ENCODE measurements at places on chromosomes 3 and 15. TPM values are rescaled to one million over a fixed set of nuclear protein-coding genes. Genes with fewer than 3 reads are reported as not detected.

DNA sequence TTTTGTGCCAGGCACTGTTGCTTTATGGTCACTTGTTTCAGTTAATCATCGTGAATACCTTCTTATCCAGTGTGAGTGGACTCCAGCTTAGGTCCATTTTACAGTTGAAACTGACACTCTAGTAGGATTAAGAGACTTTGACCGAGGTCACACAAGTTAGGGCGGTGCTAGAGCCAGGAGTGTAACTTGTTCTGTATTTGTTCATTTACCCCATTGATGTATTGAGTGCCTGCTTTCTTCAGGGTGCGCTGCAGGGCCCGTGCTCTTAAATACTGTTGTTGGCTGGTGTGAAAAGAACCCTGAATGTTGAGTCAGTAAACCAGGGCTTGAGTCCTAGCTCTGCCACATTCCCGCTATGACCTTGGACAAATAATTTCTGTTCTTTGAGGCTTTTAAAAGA, 15.4 kb downstream of the PDHB start:
- no peak for DNase-seq

ZNF770 gene
- total RNA-seq, result 39.3 TPM

SLC24A5 gene
- not detected for total RNA-seq

DNA sequence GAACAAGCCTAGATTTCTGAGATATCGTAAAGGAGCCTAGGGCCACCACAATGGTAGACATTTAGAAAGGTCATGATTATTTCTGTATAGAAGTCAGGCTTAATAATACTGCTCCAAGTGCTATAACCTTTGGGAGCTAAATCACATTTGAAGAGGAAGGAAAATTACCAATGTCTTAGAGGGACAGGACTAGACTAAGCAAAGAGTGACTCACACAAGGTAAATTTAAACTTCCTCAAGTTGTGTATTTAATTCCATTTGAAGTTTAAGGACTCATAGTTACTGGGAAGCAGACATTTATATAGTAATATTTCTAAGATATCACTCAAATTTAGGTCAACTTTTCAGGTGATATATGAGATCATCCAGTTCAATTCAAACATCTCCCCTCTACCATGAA, 227.6 kb upstream of the MME start:
- no peak for DNase-seq

TUBGCP4 gene
- total RNA-seq, result 29.9 TPM

GRCh38 chr3:45954306-45954705, 11.0 kb downstream of the CXCR6 start:
- DNase-seq, result no peak

DNA sequence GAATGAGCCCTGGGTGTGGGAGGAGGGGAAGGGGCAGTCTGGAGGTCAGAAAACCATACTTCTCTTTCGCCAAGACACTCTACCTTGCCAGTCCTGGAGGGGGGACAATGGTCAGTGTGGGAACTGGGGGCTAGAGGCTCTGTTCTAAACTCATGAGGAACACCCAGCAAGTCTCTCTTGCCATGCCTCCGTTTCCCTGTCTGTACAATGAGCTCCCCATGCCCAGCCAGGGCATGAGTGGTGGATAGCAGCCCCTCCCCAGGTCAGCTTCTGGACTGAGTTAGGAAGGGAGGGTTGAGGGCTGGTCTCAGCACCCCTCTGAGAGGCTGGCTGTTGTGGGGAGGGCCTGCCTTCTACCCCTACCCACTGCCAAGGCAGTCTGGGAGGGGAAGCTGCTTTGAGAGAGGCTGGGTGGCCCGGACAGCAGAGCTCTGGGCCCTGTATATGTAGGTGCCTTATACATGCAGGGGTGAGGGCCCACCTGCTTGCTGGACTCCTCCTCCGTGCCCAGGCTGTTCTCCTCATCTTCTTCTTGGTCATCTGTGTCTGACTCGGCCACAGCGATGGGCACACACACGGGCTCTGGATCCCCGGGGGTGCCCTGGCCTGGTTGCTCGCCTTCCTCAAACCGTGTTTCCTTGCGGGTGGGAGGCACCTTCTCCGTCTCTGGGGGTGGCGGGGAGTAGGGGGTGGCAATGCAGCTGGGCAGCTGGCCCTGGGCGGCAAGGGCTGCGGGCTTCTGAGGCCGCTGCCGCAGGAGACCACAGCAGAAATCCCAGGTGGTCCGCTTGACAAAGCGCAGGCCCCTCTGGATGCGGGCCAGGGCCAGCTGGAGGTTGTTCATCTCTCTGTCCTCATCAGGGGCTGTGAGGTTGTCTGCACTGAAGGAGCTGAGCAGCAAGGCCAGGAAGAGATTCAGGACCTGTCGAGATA, 68.8 kb downstream of the SCN5A start:
- DNase-seq, result no peak

- no peak for DNase-seq
Observed at GRCh38 chr3:10515884-10516495, 10.6 kb upstream of the ATP2B2 start.

DNA sequence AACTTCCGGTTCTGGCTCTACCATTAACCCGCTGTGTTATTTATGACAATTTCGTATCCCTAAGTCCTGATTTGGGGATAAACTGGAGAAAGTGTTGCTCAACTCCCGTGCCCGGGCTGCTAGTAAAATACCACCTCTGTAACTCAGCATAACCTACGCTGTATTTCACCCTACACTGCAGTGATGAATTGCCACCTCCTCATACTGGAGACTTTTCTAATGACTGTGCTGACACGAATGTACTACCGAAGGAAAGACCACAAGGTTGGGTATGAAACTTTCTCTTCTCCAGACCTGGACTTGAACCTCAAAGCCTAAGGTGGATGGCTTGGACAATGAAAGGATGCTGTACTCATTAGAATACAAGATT, 16.5 kb downstream of the SLC51A start:
- DNase-seq, result no peak

DNA sequence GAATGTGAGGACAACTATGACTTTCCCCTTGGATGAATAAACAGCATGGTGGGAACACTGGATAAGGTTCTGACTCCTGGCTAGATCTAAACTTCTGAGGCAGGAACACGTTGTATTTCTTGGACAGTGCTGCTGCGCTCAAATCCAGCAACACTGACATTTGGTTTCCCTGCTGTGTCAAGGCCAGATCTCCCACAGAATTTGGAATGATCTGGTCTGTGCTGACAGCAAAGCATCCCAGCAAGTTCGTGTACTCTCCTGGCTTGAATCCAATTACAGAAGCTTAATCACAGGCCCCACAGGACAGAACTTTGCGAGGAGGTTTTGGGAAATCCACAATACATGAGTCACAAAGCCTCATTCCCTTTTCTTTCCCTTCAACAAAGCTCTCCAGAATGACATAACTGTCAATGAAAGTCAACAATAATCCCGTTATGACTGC, 92.5 kb downstream of the ADAMTS9 start:
- DNase-seq, result no peak

GRCh38 chr3:173221010-173221409, 80.0 kb upstream of the SPATA16 start:
- DNase-seq, result no peak

DNA sequence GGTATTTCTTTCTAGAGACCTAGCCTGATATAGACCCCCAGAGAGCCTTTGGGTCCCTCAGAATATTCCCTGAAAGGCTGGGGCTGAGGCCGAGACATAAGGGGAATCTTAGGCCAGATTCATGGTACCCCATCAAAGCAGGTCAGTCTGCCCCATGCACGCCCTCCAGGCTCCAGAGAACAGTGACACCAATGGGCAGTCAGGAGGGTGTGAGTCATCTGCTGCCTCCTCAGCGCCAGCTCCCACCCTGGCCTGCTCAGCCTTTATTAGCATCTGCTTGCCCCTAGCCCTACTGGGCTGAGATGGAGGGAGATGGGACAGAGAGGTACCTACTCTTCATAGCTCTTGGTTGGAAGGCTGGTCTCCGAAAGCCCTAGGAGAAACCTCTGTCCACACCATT, 14.3 kb upstream of the CAMKV start:
- no peak for DNase-seq

DNA sequence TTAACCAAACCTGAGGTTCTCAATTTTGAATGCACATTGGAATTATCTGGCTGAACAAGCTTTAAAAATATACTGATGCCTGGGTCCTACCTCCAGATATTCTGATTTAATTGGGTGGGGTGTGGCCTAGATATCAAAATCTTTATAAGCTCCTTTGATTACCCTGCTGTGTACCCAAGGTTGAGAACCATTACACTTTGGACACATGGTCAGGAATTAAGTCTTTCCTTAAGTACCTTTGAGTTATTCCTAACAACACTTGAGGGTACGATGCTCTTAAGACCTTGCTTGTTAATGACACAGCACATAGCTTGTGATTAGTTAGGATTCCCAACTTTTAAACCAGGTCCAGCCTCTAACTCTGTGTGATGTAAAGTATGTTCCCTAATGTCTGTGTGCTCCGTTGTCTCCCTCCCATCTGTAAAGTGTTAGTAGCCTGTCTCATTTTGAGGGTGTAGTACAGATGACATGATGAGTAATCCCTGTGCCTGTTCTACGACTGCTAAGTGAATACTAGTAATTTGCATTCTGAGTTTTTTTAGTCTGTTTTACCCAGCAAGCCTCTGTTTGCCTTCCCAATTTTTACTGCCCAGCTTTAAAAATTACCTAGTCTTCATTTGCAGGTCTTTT, 154.9 kb downstream of the KLHL25 start:
- DNase-seq, result no peak

- no peak for DNase-seq
Observed at GRCh38 chr3:30199855-30200254, 406.5 kb upstream of the TGFBR2 start.

GOLGA6B gene
- total RNA-seq, result not detected

DNA sequence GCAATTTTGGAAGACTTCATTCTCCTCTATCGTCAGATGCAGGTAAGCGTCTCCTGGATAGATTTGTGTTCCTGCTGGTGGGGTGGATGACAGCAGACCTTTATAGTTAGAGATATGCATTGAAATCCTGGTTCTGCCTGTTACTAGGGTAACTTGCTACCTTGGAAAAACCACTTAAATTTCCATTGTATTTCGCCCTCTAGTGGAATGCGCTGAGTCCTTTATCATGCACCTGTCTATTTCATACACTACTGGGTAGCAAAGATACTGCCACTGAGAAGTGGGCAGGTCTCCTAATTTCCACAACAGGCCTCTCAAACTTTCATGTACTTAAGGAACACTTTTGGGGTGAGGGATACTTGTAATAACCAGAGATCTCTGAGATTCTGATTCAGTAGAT, 209.5 kb upstream of the SUCLG2 start:
- DNase-seq, result no peak

DNA sequence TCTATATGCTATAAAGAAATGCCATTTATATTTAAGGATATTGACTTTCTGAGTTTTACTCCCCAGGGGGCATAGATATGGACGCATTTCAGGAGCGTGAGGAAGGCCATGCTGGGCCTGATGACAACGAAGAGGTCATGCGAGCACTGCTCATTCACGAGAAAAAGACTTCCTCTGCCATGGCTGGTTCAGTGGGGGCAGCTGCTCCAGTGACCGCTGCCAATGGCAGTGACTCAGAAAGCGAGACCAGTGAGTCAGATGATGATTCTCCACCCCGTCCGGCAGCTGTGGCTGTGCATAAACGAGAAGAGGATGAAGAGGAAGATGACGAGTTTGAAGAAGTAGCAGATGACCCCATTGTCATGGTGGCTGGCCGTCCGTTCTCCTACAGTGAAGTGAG, 38.4 kb downstream of the GTF2E1 start:
- DNase-seq, result no peak

EHHADH gene
- 4.9 TPM for total RNA-seq

- DNase-seq, result no peak
Observed at GRCh38 chr3:188863999-188864406, 307.8 kb upstream of the TPRG1 start.

DNA sequence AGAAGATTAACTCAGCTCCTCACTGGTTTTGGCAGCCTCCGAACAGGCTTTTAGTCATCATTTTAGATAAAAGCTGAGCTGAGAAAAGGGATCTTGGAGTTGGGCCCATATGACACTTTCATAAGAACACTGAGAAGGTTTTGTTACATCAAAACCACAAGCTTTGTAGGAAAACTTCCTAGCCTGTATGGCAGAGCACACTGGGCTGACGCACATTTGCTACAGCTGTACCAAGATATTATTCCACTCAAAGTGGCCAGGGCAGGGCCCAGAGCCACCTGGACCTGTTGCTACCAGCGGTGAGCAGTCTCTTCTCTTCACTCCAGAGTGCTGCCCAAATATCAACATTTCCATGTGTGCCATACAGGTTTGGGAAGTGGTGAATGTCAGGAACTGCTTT, 160.5 kb upstream of the CCDC54 start:
- DNase-seq, result no peak

- DNase-seq, result peak; percentile 66
Observed at GRCh38 chr3:127092776-127093175, 100.2 kb upstream of the PRR23E start.

- peak; percentile 94 for DNase-seq
Observed at GRCh38 chr15:78299101-78299930, at the start of gene SKIC8. SKIC8 (minus strand) TSS chr15:78299609; CDS start chr15:78295686, 3,923 bp downstream.

DNA sequence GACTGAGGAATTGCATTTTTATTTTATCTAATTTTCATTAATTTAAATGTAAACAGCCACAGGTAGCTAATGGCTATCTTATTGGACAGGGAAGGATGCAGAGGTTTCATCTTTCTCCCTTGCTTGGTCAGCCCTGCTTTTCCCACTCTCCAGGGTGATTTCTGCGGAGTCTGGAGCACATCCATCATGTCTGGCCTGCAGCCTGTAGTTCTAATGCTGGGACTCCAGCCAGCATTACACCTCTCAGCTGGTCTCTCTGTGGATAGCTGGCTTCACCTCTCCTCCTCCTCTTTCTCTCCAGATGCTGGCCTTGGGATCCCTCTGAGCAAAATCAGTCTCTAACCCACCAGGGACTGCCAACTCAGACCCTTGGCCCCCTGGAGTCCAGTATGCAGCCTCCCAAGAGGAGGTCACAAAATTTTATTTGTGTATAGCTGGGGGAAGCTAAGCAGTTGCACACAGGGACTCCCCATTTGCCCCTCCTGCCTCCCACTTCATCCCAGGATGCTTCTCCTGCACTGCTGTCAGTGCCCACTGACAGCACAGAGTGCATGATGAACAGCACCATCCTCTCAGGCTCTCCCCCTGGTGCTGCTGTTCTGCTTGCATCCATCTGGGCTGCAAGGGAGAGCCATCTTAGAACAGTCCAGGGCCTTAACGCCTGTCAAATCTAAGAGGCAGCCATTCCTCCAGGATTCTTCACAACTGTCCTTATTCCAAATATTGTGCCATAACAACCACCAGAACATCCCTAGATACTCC, 1.7 kb downstream of the BFSP2 start:
- DNase-seq, result no peak

GRCh38 chr15:78212546-78213424, 21.6 kb downstream of the ACSBG1 start:
- no peak for DNase-seq

SEMA6D gene
- total RNA-seq, result 255 TPM

C2CD4A gene
- 0.20 TPM for total RNA-seq

GOLGA8B gene
- total RNA-seq, result 161 TPM

DNA sequence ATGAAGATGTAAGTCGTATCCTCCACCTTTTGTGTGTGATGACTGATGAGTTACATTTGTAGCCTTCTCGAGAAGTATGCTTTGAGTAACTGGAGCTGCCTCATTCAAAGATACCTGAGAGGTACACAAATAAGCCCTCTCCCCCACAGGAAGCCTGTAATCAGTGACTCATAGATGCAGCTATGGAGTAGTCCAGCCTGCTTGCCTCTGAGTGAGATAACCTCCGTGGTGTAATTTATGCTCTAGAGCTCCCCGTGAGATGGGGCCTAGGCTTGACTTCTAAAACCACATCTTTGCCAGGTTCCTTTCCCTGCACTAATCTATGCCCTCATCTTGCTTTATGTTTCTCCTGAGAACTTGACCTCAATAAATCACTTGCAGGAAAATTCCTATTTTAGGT, 291.7 kb downstream of the SUCLG2 start:
- no peak for DNase-seq

GRCh38 chr3:61429106-61429505, 132.3 kb upstream of the PTPRG start:
- DNase-seq, result no peak

GRCh38 chr15:101028772-101029438, 109.7 kb downstream of the LRRK1 start:
- DNase-seq, result peak; percentile 3
